ENCODE measurements at places on chromosomes 1 and 21. TPM values are rescaled to one million over a fixed set of nuclear protein-coding genes. Genes with fewer than 3 reads are reported as not detected.

GRCh38 chr1:114509596-114510273, 1.3 kb downstream of the TRIM33 start:
- DNase-seq, result no peak

Gene FCRL4
- not detected for polyA plus RNA-seq

- no peak for DNase-seq
Observed at GRCh38 chr1:218965821-218966220, 207.9 kb upstream of the LYPLAL1 start.

Gene SMCP
- not detected for polyA plus RNA-seq

Gene OR2T29
- not detected for polyA plus RNA-seq

Gene CADM3
- polyA plus RNA-seq, result 2.9 TPM

DNA sequence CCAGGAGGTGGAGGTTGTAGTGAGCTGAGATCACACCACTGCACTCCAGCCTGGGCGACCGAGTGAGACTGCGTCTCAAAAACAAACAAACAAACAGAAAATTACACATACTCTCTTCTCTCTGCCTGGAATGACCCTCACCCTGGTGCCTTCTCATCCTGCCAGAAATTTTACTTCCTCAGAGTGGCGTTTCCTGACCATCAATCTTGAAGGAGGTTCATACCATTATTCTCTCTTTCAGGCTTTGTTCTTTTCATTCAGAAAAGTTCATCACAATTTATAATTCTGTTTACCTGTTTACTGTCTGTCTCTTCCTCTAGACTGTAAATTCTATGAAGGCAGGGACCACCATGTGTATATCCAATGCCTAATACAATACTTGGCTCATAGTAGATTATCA, 79.3 kb downstream of the RPS6KA1 start:
- DNase-seq, result no peak

- no peak for DNase-seq
Observed at GRCh38 chr1:185559684-185560331, 174.4 kb upstream of the HMCN1 start.

DNA sequence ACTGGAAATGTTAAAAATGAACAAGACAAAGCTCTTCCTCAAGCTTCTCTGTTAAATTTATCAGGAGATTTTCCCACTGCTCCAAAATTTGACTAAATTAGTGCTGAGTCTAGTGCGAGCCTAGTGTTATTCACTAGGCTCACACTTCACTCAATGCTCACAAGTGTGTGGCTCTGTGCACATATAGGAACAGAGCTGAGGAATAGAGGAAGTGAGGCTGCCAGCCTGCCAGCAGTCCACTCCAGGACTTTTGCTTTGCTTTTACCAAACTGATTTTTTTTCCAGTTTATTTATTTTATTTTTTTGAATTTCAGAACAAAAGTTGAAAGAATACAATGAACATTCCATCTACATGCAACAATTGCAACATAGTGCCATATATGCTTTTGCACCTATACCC, 87.2 kb downstream of the VAV3 start:
- no peak for DNase-seq

DNA sequence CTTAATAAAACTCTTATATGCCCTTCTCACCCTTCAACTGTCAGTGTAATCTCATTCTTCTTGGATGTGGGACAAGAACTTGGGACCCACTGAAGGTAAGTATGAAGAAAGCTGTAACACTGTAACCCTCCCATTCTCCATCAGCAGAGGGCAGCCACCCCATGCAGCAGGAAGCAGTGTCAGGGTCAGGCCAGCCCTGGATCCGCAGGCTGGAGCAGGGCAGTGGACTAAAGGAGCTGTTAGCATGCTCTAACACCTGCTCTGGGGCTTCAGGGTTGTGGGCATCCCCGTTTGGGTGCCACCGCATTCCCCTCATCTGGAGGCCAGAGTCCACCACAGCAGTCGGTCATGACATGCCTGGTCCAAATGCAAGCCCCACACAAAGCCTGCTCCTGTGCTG, 156.5 kb downstream of the HIVEP3 start:
- DNase-seq, result no peak

Data from heart right ventricle (tissue), 16 donors.